Central memory CD4-positive, alpha-beta T cell (primary cell): ENCODE measurements at places on chromosomes 4 and X.

GRCh38 chr4:38132107-38132673 is 172.0 kb downstream of the PTTG2 start:
- DNase-seq: peak; percentile 77

DNA sequence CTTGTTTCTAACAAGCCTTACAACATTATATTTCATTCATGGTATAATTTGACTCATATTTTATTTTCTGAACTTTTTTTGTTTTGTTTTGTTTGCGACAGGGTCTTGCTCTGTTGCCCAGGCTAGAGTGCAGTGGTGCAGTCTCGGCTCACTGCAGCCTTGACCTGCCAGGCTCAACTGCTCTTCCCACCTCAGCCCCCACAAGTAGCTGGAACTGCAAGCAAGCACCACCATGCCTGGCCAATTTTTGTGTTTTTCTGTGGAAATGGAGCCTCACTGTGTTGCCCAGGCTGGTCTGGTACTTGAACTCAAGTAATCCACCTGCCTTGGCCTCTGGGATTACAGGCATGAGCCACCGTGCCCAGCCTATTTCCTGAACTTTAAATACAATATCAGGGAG is 42.5 kb downstream of the GRID2 start:
- DNase-seq: no peak

DNA sequence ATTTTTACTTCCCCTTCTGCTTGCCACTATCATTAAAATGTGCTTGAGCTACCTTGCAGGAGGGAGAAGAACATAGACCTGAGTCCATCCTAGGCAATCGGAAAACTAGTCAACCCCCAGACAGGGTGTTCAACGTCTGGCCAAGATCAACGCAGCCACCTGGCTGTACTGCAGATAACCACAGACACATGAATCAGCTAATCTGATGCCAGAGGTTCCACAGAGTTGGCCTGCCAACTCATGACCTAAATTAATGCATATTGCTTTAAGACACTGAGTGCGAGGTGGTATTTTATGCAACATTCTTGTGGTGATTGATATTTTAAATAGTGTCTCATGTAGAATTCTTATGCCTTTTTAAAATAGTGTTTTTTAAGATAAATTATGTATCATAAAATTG is 1283.8 kb upstream of the PABPC4L start:
- DNase-seq: no peak

DNA sequence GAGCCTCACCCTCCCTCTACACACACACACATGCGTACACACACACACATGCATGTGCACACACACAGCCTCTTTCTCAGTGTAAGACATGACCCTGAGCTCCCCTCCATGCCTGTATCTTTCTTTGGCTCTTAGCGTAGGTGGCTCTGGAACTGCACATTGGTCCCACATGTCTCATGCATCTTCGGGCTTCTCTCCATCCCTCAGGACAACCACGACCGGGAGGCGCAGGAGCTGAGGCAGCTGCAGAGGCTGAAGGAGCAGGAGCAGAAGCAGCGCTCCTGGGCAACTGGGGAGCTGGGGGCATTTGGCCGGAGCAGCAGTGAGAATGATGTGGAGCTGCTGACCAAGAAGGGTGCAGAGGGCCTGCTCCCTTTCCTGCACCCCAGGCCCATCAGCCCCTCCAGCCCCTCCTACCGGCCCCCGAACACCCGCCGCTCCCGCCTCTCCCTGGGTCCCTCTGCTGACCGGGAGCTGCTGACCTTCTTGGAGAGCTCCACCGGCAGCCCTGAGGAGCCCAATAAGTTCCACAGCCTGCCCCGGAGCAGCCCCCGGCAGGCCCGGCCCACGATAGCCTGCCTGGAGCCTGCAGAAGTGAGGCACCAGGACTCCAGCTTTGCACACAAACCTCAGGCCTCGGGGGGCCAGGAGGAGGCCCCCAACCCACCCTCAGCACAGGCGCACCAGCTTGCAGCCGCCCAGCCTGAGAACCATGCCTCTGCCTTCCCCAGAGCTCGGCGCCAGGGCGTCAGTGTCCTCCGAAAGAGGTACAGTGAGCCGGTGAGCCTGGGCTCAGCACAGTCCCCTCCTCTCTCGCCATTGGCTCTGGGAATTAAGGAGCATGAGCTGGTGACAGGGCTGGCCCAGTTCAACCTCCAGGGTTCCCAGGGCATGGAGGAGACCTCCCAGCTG is 38.6 kb downstream of the FHDC1 start:
- DNase-seq: no peak

- no peak for DNase-seq
Measured at GRCh38 chr4:68176500-68176899, 46.8 kb upstream of the TMPRSS11F start.

GRCh38 chr4:93501946-93502345 is 326.6 kb upstream of the ATOH1 start:
- no peak for DNase-seq

DNA sequence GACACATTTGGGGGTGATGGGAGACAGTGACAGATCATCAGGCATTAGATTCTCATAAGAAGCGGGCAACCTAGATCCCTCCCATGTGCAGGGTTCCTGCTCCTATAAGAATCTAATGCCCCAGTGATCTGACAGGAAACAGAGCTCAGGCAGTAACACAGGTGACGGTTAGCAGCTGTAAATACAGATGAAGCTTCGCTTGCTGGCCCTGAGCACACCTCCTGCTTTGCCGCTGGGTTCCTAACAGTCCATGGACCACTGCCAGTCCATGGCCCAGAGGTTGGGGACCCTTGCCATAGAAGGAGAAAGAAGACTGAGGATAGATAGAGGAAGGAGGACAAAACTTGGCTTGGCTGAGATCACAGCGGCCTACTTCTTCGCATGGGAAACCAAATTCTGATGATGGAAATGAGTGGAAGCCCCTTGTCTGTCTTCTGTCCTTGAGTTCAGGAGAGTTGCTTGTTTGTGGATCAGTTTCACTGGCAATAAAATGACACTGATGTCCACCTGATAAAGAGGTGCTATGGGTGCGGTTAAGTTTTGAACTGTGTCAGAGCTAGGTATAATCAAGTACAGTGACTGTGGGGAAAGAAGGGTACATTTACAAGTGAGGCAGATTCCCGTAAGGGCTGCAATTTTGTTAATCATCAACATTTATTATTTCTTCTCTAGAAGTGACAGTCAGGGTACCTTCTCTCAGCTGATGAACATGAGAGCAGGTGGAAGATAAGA is 1.7 kb upstream of the TIFA start:
- DNase-seq: peak; percentile 28

- no peak for DNase-seq
Measured at GRCh38 chr4:168319486-168320019, 1.0 kb upstream of the DDX60 start.

GRCh38 chrX:16063141-16063540 is 60.2 kb upstream of the GRPR start:
- no peak for DNase-seq

GRCh38 chr4:41294445-41295062 is 37.8 kb downstream of the UCHL1 start:
- no peak for DNase-seq

DNA sequence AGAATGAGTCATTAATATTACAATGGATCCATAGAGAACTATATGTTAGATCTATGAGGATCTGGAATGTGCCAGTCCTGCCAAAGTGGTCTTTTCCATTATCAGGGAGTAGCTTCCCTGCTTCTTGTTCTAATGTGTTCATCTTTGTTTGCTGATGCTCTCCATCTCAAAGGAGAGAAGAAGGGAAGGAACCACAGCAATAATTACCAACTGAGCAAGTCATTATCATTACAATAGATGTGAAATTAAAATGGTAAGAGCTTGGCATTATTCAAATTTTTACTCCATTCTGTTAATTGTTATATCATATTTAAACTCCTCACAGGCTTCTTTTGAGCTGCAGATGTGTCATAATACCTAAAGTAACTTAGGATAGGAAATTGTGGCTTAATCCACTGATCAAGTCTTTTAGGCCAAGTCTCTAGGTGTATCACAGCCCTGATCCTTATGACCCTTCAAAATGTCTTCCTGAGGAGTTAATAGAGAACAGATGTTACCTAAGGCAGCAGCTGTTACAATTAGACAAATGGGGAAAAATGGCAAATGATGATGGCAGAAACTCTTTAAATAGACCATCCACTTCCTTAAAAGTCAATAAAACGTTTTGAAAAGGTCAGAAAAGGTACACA is 1492.7 kb upstream of the IGFBP7 start:
- no peak for DNase-seq

DNA sequence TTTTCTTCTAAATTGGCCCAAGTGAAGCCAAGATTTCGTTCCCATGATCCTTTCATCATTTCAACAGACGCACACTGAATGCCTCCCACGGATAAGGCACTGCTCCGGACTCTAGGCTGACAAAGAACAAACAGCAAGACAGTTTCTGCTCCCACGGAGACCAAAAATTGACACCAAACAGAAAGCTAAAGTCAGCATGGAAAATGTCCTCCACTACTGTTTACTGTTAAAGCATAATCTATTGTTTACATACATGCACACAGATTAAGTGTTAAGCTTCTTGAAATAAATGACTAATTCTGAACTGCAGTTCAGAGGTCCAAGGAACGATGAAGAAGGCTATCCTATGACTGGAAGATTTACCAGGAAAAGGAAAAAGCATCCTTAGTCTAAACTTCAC is 199.6 kb downstream of the AASDH start:
- no peak for DNase-seq

DNA sequence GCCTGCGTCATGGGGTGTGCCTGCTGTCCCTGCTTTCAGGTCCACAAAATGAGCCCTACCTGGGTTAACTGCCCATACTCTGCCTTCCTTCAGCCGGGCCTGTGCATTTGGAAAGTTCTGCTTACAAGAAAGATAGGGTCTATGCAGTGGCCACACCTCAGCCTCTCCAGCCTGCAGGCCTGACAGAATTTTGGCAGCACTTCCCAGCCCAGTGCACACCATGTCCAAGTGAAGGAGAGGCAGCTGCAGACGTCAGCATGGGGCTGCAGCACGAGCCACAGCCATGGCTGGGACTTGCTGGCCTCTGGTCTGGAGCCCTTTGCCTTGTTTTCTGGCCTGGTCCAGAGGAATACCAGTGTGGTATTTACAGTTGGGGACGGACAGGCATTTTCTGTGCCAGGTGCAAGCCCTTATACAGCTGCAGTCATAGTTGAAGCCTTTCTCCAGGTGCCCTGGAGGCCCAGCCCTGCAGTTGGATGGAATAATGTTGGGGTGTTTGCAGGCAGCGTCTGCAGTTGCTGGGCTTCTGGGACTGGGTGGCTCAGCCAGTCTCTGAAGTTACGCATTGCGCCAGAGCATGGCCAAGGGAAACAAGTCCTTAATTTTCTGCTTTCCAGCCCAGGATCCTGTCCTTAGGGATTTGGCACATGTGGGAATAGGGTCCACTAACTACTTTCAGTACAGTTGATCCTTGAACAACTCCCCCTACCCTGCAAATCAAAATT is 26.2 kb downstream of the JADE1 start:
- no peak for DNase-seq

- no peak for DNase-seq
Measured at GRCh38 chrX:72045552-72046277, 86.0 kb downstream of the RTL5 start.

GRCh38 chrX:119236623-119237561 is 807 bp downstream of the PGRMC1 start:
- DNase-seq: peak; percentile 11

DNA sequence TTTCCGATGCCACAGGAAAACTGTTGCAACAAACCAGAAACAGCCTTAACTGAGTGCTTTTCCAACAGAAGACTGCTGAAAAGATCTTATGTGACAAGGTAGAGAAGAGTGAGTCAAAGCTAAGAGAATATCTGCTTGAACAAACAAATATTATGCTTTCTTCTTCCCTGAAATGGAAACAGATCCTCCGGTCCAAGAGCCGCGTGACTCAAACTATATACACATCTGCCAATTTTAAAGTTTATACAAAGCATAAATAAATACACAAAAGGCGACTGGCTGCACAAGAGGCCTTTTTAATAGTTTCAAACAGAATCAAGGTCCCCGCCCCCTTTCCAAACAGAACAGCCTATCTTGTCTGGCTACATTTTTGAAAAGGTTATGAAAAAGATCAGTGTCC is 329.7 kb upstream of the F9 start:
- no peak for DNase-seq

GRCh38 chrX:40055495-40055894 is 42.3 kb downstream of the BCOR start:
- no peak for DNase-seq

GRCh38 chrX:65644621-65645289 is 22.7 kb upstream of the MSN start:
- DNase-seq: no peak

- no peak for DNase-seq
Measured at GRCh38 chrX:122046815-122047214, 999.4 kb downstream of the GLUD2 start.

- DNase-seq: no peak
Measured at GRCh38 chr4:187929024-187929423, 66.5 kb upstream of the ZFP42 start.

DNA sequence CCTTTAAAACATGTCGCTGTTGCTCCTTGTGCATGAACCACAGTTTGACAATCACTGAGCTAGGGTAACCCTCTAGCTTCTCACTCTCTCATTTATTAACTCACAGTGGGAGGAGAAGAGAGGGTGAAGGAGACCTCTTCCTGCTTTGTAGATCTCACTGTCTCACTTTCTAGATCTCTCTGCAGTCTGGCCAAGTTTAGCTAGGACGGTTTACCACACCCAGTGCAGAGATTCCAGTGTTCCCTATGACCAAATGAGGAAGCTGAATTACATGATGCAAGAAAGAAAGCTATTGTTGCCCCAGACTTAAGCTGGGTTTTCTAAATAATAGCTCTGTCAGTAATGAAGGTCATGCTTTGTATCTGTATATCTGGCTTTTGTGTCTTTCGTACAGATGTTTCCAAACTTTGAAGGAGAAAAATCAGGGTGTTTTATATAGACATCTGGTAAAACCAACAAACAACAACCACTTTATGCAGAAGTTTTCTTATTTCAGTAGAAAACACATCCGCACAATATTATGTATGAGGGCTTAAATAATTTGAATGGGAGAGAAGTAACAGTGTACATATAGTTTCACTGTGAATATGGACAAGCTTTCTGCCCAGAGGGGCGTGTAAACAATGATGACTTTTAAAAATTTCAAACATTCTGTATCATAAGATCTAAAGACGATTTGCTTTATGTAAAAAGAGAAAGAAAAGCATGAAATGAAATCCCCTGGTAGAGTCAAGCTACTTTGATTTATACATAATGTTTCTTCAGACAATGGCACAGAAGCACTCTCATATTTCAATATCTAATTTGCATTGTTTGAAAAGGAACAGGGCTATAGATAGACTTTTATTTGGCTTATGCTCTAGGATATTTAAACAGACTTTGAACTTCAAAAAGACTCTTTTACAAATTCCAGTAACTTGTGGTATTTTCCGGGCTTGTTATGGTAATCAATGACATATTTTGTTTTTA is 582.3 kb downstream of the FSTL5 start:
- DNase-seq: no peak

DNA sequence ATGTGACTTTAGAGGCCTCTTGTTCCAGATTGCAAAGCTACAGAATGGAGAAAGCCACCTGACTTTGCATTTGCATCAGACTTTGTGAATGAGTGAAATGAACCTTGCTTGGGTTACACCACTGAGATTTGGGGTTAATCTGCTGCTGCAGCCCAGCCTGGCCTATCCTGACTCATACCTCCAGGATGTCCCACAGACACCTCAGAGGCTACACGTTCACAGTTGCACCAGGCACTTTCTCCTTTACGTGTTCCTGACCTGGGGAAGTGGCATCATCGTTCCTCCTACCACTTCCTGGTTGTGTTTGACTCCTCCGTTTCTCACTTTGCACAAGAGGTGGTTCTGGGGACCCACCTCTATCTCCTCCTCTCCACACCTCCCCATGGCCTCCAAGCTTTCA is 9.2 kb upstream of the SORCS2 start:
- DNase-seq: no peak
